ENCODE measurements at places on chromosomes 16 and 17.

- no peak for DNase-seq
These were observed 1.2 kb upstream of the SOST start for GRCh38 chr17:43759836-43760235.

DNA sequence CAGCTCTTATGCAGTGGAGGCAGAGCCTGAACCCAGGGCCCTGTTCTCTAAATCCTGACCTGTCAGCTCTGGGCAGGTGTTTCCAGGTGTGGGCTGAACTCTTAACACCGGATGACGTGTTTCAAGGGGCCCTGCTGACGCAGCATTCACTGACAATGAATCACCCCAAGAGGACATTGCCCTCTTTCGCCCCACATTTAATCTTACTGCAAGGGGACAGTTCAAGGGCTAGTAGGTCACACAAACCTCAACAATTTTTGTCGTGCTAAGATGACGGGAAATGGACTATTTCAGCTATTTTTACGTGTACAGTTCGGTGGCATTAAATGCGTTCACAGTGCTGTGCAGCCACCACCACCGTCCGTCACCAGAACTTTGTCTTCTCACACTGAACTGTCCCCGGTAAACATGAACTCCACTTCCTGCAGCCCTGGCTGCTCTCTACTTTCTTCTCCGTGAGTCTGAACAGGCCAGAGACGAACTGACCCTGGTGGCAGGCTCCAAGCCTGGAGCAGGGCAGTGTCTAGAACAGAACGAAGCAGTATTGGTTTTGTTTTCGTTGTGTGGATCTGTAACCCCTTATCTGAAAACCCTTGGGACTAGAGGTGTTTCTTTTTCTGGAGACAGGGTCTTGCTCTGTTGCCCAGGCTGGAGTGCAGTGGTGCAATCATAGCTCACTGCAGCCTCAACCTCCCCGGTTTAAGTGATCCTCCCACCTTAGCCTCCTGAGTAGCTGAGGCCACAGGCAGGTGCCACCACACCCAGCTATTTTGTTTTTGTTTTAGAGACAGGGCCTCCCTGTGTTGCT lies 88.4 kb upstream of the CIBAR2 start:
- DNase-seq: no peak

DNA sequence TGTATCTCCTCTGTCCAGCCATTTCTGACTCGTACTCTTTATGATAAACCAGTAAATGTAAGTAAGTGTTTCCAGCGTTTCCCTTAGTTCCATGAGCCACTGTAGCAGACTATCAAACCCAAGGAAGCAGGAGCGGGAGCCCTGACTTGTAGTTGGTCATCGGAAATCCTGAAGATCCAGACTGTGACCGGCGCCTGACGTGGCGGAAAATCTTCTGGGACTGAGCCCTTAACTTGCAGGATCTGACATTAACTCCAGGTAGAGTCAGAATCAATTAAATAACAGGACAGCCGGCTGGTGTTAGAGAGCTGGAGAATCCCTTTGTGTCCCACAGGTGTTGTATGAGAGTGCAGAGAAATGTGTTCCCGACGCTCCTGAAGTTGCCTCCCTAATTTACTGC lies 4.0 kb downstream of the GLOD4 start:
- no peak for DNase-seq

GRCh38 chr17:57853695-57854094 lies 3.9 kb upstream of the MRPS23 start:
- no peak for DNase-seq

GRCh38 chr16:23857256-23857880 lies 21.6 kb downstream of the PRKCB start:
- DNase-seq: no peak

GRCh38 chr16:7257016-7257415 lies 75.6 kb upstream of the RBFOX1 start:
- DNase-seq: no peak

DNA sequence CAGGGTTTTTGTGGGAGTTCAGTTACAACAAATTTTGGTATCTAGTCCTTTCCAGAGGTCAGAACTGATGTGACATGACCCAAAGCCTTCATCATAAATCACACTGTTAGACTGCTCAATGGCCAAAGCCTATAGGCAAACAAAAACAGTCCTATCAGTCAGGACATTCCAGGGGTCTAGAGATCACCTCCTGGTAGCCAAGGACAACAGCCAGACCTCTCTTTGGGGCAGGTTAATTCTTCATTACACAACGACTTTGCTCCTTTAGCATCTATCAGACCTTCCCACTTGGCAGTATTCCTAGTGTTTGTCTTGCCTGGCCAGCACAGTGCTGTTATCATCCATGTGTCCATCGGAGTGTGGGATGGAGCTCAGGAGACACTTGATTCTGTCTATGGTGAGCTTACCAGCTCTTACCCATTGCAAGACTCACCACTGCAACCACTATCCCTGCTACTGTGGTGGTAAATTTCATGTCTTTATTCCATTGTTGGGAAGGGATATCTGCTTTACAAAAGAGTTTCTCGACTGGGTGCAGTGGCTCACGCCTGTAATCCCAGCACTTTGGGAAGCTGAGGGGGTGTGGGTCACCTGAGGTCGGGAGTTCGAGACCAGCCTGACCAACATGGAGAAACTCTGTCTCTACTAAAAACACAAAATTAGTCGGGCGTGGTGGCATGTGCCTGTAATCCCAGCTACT lies 95.5 kb upstream of the DHX40 start:
- DNase-seq: no peak

DNA sequence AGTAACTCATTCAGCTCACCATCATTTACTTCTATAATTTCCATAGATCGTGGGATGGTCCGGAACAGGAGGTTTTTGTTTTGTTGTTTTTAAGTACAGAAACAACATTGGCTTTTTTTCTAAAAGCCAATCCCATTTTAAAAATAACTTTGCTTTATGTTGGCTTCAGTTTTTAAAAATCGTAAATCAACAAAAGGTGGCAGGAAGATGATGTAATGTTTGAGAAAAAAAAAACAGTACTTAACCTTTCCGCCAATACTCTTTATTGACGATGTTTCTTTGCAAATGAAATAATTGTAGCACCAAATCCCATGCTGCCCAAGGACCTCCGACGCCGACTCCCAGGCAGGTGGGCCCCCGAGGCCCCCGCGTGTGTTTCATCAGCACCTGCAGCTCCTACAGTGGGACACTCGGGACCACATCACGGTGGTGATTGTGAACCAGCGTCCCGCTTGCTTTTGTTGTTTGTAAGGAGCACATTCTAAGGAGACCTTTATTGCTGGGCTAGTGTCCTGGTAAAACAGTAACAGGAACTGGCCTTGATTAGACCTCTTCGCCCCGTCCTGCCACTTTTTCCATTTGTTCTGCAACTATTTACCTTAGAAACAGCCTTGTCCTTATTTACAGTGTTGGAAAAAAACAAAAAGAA lies 140.2 kb upstream of the CHMP6 start:
- DNase-seq: no peak

GRCh38 chr16:23296994-23297393 lies 5.1 kb upstream of the SCNN1B start:
- no peak for DNase-seq

DNA sequence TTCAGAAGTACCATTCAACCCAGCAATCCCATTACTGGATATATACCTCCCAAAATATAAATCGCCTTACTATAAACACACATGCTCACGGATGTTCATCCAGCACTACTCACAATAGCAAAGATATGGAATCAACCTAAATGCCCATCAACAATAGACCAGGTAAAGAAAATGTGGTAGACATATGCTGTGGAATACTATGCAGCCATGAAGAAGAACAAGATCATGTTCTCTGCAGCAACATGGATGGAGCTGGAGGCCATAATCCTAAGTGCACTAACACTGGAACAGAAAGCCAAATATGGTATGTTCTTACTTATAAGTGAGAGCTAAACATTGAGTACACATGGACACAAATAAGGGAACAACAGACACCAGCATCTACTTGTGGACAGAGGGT lies 7.8 kb downstream of the ALOX15 start:
- no peak for DNase-seq

DNA sequence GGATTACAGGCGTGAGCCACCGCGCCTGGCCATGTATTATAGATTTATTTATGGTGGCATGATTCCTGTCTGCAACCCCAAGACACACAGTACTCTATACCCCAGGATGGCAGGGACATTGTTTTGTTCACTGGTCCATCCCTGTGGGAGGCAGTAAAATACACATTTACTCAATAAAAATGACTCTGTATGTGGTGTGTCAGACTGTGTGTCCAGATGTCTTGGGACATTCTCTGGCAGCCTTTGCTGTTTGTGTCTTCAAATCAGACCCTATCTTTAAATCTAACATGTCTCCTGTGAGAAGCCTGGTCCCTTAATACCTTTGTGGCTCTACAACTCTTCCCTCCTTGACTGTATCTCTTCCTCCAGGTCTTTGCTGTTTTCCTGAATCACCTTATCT lies 1.7 kb upstream of the COASY start:
- no peak for DNase-seq

GRCh38 chr16:4744555-4745273 lies 10.4 kb downstream of the DNAAF8 start:
- no peak for DNase-seq

- no peak for DNase-seq
These were observed 12.4 kb downstream of the NAT9 start for GRCh38 chr17:74763565-74764387.

GRCh38 chr17:68006797-68007196 lies 10.5 kb upstream of the C17orf58 start:
- no peak for DNase-seq

- DNase-seq: no peak
These were observed 11.8 kb upstream of the ZNF23 start for GRCh38 chr16:71473891-71474290.

- DNase-seq: no peak
These were observed 6.1 kb upstream of the KRT31 start for GRCh38 chr17:41403404-41404023.

DNA sequence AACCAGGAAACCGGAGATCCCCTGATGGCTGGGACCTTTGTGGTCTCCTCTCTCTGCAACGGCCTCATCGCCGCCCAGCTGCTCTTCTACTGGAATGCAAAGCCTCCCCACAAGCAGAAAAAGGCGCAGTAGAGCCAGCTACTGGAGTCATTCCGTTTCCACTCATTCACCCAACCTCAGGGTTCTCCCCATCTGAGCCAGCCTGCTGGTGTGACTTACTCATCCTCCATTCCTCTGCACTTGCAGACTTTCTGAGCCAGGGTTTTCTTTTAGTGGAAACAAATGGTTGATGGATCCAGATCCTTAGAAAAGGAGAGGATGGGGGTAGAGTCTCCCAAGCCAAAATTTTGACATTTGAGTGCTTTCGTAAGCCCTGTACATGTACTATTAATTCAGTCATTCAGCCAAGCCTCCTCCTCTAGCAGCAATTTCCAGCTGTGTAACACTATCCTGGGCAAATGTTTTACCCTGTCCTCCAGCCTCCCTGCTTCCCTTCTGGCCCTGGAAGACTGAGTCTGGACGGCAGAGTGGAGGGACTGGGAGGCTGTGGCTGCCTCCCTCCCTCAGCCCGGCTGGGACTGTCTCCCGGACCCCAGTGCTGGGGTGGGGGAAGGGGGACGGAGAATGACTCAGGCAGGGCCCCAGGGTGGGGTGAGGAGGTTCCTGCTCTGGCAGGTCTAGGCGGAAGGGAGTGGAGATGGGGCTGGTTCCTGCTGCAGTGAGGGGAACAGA lies 2.3 kb downstream of the SOX15 start:
- DNase-seq: no peak

DNA sequence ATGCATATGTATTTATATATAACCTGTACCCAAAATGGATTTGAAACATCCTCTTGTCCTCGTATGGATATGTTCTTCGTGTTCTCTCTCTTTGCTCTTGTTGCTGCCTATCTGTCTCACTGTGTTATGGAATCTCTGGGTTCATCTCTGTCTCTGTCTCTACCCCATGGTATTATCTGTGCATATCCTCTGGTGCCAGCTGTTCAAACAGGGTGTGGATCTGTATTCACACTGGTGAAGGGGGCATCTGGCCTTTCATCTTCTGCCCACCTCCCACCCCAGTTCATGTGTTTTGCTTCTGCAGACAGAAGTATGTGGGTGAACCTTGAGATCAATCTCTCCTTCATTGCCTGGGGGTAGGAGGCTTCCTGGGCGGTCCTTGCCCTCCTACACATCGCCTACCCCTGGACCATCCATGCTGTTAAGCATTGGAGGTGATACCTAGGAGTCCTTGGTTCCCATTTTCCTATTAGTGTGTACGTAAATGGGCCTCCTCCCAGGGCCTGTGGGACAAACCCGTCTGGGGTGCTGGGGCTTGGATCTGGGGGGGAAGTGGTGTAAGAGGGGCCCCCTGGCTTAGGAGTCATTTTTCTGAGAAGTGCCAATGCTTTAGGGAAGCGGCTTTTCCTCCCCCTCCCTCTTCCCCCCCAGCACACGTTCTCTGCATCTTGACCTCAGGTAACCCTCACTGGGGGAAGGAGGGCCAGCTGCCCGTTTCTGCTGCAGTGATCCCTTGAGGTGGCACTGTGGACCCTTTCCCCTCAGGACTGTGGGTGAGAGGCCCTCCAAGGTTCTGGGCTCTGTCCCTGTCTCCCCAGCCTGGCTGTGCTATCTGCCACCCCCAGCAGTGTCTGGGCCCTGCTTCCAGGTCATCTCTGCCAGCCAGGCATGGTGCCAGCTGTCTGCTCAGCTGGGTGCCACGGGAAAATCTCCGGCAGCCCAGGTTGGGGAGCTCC lies 21.1 kb downstream of the RARA start:
- DNase-seq: no peak

DNA sequence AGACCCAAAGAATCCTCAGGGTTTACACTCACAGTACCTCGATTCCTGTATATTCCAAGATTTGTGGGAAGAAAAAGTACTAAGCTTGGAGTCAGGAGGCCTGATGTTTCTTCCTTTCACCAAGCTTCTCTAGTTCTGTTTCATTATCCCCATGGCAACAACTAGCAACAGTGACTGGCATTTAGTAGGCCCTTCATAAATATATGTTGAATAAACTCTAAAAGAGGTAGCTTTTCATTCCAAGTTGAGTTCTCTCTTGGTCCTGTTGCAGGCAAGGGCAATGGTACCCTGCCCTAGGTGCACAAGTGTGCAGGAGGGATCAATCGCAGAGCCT lies 527 bp upstream of the UBE2Z start:
- DNase-seq: no peak

- no peak for DNase-seq
These were observed 10.3 kb upstream of the ZFHX3 start for GRCh38 chr16:73058221-73058615.

DNA sequence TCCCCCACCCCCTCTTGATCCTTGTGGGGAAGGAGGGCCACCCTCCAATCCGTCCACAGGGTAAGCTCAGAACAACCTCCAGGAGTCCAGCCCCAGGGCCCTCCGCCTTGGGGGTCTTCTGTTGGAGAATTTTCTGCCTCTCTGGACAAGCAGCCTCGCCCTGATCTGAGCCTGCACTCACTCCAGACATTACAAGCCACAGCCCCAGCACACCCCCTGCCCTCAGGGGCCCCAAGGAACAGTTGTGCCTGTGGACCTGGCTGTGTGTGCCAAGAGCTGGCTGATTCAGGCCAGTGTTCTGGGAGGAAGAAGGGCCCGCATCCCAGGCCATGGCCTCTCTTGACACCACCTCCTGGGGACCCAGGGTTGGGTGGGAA lies 477 bp upstream of the ARHGAP27 start:
- DNase-seq: no peak

DNA sequence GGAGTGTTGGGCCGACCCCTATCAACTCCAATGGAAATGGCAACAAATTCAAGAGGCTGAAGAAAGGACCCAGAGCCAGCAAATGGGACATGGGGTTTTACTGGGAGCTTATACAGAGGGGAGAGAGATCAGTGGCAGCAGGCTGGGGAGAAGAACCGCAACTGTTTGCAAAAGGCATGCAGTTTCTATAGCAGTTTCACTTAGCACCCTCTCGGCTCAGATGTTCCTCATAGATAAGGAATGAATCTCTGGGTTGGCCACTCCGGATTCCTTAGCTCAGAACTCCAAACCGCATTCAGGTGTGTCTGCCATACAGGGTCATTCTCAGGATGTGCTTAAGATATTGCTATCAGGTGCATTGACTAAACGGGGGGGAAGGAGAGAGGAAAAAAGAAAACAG lies 71.1 kb upstream of the RPL38 start:
- DNase-seq: no peak

Data from stimulated activated CD8-positive, alpha-beta memory T cell treated with anti-CD3 and anti-CD28 coated beads, Interleukin-15, amount 100 ng/mL, for 48 hours (primary cell).